Fibroblast of skin of back (primary cell): ENCODE measurements at places on chromosomes 5 and 9.

GRCh38 chr5:173823721-173824567 lies 64.2 kb upstream of the CPEB4 start:
- DNase-seq: peak; percentile 91

- DNase-seq: no peak
Observed at GRCh38 chr5:79521156-79521555, 7.2 kb upstream of the HOMER1 start.

DNA sequence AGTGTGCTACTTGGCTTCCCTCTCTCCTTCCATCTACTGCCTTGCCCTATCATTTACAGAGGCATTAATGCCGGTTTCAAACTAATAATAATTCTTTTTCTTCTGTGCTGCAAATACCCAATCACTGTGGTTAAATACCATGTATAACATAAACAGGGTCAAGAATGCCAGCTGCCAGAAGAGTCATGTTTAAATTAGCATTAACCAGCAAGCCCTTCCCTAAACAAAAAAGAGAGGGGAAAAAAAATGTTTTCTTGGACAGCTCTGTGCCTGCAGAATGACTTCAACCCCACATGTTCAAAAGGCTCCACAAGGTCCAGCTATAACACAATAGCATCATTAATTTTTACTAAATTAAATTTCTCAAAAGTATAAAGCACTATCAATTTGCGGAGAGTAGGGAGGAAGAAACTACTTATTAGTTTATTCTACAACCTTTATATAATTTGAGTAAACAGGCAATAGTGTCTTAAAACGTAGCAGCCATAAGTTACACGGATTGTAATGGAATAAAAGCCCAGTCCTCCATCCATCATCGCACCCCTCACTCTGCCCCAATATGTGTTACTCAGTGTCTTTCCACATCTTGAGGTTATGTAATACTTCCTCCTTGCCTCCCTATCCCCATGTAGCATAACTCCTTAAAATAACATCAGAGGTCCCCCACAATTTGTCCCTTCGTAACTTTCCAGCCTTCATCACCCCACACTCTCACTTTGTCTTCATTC lies 3.9 kb downstream of the LPAR1 start:
- DNase-seq: peak; percentile 56

DNA sequence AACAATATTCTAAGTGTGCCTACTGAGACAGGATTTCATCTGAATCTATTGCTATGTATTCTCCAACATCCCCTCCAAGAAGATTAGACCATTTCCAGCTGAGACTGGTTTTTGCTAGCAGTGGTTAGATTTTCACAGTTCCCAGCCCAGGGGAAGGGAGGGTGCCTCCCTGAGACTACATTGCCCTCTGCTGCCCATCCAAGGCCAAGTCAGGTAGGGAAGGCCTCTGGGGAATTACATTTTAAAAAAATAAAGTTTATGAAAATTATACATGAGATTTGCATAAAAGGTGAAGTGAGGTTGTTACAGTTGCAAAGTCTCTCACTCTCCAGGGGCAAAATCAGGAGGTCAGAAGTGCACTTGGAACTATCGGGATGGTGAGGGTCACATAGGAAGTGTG lies 28.0 kb upstream of the SYK start:
- DNase-seq: no peak

- peak; percentile 72 for DNase-seq
Observed at GRCh38 chr5:108260117-108260857, 121.6 kb downstream of the FBXL17 start.

GRCh38 chr9:136881691-136882108 lies 4.6 kb upstream of the TRAF2 start:
- no peak for DNase-seq

DNA sequence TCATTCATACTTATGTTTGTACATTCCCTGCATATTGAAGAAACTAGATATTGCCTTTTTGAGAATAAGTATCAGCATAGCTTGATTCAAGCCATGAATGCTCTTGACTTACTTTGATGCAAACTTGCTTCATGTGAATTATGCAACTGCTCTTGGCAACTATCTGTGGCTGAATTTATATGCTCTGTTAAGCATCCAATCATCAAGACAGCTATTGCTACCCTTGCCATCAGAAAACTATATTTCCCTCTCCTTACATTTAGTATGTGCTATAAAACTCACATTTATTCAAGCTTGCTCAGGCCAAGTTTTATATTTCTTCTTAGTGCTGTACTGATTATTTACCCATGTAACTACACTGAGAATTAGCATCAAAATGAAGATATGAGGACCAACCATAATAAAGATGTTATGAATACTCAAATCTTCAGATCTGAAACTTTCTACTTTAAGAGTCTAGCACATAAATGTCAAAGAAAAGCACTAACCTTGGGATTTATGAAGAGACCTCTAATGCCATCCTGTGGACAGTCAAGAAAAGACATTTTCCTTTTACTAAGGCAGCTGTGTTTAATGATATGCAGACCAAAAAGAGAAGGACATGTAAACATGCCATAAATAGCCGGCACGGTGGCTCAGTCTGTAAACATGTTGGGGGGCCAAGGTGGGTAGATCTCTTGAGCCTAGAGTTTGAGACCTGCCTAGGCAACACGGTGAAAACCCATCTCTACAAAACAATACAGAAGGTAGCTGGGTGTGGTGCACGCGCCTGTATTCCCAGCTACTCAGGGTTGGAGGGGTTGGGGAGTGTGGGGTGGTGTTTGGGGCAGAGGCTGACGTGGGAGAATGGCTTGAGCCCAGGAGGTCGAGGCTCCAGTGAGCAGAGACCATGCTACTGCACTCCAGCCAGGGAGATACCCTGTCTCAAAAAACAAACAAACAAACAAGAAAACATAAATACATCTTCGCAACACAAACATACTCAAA lies 267.0 kb upstream of the TYRP1 start:
- DNase-seq: peak; percentile 29

- no peak for DNase-seq
Observed at GRCh38 chr5:89086390-89087086, 203.6 kb upstream of the MEF2C start.

GRCh38 chr5:127409246-127409917 lies 108.1 kb upstream of the PRRC1 start:
- no peak for DNase-seq

GRCh38 chr5:68182534-68182933 lies 33.0 kb upstream of the PIK3R1 start:
- DNase-seq: no peak

DNA sequence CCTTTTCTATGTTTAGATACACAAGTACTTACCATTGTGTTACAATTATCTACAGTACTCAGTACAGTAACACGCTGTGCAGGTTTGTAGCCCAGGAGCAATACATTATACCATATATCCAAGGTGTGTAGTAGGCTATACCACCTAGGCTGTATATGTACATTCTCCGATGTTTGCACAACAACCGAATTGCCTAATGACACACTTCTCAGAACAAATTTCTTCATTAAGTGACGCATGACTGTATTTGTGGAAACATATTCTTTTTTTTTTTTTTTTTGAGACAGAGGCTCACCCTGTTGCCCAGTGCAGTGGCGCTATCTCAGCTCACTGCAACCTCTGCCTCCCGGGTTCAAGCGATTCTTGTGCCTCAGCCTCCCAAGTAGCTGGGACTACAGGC lies 4.0 kb upstream of the RAD23B start:
- DNase-seq: no peak

DNA sequence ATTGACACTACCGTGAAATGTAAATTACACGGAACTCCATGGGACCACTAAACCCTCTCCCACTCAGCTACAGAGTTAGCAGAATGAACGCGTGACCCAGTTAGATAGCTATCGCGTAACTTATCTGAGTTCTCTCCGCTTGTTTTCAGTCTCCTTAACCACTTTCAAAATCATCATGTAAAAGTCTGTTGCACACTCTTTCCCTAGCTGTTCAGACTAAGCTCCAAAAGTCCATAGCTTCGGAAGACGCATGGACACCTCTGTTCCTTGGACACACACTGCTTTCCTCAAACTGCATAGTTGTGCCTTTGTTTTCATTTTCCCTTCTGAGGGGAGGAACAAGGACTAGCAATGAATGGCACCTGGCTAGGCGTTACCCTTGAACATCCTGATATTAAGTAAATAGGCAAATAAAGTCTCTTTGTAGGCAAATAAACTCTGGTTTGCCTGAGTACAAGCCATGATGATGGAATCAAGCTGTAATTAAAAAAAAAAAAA lies 83.3 kb downstream of the DAPK1 start:
- DNase-seq: no peak

DNA sequence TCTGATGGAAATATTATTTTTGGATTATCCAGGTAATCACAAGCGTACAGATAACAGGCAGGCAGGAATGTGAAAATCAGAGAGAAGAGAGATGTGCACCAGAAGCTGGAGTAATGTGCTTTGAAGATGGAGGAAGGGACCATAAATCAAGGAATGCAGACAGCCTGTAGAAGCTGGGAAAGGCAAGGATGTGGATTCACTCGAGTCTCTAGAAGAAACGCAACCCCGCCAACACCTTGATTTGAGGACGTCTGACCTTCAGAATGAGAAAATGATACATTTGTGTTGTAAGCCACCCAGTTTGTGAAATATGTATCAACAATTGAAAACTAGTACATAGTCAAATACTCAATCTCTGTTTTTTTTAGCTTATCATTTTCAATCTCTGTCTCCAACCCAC lies 207.6 kb upstream of the MPDZ start:
- DNase-seq: no peak

GRCh38 chr5:166625210-166625865 lies 1666.1 kb upstream of the WWC1 start:
- peak; percentile 24 for DNase-seq

GRCh38 chr9:33123407-33124031 lies 43.6 kb downstream of the B4GALT1 start:
- no peak for DNase-seq

GRCh38 chr5:1911773-1912235 lies 29.1 kb upstream of the IRX4 start:
- no peak for DNase-seq

- DNase-seq: no peak
Observed at GRCh38 chr9:107952773-107953172, 463.2 kb upstream of the KLF4 start.

GRCh38 chr9:137172901-137173795 lies 1.3 kb upstream of the TMEM210 start:
- no peak for DNase-seq

GRCh38 chr5:169192536-169192935 lies 108.4 kb downstream of the SLIT3 start:
- no peak for DNase-seq

DNA sequence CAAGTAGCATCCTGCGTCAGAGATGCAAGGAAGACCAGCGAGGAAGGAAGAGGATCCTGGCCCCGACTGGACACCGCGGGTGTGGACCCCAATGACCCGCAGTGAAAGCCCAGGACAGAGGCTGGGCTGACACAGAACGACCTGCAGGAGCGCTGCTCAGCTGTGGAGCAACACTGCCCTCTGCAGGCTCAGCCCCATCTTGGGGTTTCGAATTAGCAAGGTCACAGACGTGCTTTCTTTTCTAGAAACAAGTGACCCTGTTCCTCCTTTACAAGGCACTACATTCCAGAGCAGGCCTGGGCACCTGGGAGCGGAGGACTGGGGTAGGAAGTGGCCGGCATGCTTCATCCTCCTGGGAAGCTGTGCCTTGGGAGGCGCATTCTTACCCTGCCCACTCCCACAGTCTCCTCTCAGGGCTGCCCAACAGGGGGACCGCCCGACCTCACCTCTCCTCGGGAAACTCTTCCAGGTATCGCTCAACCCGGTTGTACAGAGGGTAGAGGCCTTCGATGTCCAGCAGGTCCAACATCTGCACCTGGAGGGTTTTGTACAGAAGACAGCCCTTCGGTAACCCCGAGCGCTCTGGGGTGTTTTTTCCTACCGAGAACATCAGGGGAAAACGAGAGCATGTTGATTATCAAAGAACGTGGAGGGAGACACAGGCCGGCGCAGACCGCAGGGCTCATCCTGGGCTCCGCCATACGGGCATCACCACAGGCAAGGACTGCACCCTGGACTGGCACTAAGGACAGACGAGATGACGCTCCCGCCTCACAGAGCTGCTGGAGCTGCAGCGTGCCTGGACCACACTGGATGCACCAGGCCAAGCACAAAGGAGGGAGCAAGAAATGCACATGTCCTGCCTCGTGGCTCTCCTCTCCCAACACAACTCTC lies 35.0 kb downstream of the IPPK start:
- DNase-seq: peak; percentile 55

DNA sequence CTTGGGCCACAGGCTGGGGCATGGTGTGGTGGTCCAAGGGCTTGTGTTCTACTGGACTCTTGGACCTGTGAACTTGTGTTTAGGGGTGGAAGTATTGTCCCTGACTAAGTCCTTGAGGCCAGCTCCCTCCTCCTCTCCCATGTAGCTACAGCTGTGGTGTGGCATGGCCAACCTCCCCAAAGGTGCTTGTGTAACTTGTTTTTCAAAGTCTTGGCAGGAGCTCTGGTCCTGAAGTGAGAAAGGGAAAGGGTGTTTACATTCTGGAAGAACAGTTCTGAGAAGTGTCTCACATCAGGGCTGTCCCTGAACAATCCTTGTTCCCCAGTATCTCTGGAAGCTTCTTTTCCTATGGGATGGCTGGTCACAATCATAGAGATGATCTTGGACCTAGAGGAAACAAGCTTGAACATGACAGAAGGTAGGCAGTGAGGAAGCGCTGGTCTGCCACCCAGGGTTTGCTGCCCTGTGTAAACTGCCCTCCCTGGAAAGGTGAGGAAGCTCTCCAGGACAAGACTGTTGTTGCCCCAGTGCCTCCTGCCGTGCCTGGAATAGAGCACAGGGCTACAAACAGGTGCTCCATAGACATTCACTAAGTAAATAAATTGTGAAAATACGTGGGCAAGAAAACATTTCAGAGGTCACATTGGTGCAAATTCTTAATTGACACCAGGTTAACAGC lies 64.6 kb upstream of the KLF9 start:
- no peak for DNase-seq

GRCh38 chr9:107342476-107343161 lies 59.5 kb downstream of the RAD23B start:
- no peak for DNase-seq

DNA sequence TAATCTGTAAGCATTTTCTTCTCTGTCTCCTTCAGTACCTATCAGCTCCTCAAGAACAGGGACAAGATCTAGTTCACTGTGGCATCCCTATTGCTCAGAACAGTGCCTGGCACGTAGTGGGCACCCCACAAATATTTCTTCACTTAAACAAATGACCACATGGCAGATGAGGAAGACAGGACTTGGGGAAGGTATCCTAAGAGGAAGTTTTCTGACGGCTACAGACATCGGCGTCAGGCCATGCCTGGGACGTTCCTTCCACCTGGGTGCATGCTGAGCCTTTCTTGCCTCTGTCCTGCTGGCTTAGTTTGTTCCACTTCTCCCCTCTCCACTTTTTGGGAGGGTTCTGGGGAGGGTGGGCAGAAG lies 60.2 kb downstream of the NEURL1B start:
- DNase-seq: no peak

DNA sequence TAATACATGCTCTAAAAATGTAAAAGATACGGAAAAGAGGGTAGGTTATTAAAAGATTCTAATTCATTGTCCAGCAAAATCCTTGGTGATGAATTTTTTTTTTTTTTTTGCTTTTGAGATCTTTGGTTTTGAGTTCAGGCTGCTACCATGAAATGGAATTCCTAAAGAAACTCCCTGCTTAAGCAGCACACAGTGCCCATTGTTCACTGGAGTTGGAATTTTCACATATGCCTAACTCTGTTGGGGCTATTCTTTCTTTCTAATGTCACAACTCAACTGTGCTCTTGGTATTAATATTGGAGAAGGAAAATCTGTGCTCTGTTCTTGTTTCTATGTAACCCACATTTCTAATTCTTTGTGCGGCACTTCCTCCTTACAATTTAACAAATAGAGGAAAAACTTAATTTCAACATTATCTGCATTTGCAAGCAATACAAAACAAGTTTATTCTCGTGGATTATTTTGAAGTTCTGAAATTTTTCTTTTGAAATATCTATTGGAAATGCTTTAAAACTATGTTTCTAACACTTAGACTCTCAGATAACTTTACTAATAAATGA lies 21.6 kb downstream of the MATR3 start:
- DNase-seq: no peak

GRCh38 chr5:142601432-142601831 lies 84.5 kb downstream of the FGF1 start:
- DNase-seq: no peak
